ENCODE measurements at places on chromosomes 13 and 19. TPM values are rescaled to one million over a fixed set of nuclear protein-coding genes. Genes with fewer than 3 reads are reported as not detected.

PIN1 gene
- 57.7 TPM for total RNA-seq

DNA sequence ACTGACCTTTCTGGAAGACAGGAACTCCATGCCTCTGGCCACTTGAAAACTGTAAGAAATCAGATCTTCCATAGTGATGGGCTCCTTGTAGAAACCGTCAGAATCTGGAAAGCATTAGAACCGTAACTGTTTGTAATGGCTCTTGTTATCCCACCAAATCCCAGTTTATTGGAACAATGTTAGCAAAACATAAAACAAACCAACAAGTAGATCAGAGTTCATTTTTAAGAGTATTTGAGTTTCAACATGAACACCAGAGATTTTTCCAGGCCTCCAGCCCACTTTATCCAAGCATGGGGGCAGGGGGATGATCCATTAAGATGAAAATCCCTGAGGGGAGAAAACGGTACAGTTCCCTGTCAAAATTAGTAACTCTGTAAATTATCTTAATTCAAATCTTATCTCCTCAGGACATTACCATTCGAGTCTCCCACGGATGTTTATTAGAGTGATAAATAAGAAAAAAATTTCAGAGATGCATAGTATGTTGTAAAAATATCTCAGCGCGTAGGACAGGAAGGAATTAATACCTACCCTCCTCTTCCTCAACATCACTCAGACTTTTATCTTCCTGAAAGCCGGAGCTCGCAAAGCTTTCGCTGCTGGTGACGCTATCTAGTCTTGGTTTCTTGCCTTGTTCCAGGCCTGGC is 172.5 kb downstream of the FLT1 start:
- DNase-seq: no peak

- DNase-seq: no peak
Measured at GRCh38 chr19:13929340-13929739, 8.9 kb downstream of the PODNL1 start.

NRTN gene
- 3.5 TPM for total RNA-seq

- DNase-seq: no peak
Measured at GRCh38 chr19:5263615-5264014, 77.0 kb downstream of the PTPRS start.

KIR2DL3 gene
- total RNA-seq: 0.25 TPM

Data from kidney (tissue), 22 donors.